ENCODE measurements at places on chromosomes 6 and 20. TPM values are rescaled to one million over a fixed set of nuclear protein-coding genes. Genes with fewer than 3 reads are reported as not detected.

The TP53TG5 gene
- polyA plus RNA-seq, result 0.27 TPM

The HLA-DMB gene
- polyA plus RNA-seq, result 1,346 TPM

The PAK5 gene
- polyA plus RNA-seq, result not detected

The DSE gene
- 6.9 TPM for polyA plus RNA-seq

The FOXQ1 gene
- polyA plus RNA-seq, result not detected

The RWDD2A gene
- 4.1 TPM for polyA plus RNA-seq

The MAS1L gene
- polyA plus RNA-seq, result not detected

The TRIM10 gene
- not detected for polyA plus RNA-seq

The LY6G6F gene
- 1.8 TPM for polyA plus RNA-seq

The ID4 gene
- not detected for polyA plus RNA-seq

The WRNIP1 gene
- 36.4 TPM for polyA plus RNA-seq

The RNF39 gene
- not detected for polyA plus RNA-seq

The STX11 gene
- 2.8 TPM for polyA plus RNA-seq

The TRAPPC3L gene
- 0.24 TPM for polyA plus RNA-seq

The EMILIN3 gene
- not detected for polyA plus RNA-seq

The ECT2L gene
- polyA plus RNA-seq, result 0.11 TPM

The NKX2-2 gene
- not detected for polyA plus RNA-seq

The RNF182 gene
- polyA plus RNA-seq, result not detected

The HLA-DQA2 gene
- polyA plus RNA-seq, result 164 TPM

The SEMG1 gene
- not detected for polyA plus RNA-seq

The CFB gene
- not detected for polyA plus RNA-seq

The SAMD5 gene
- not detected for polyA plus RNA-seq

The GSTA1 gene
- polyA plus RNA-seq, result not detected

The UBE2C gene
- polyA plus RNA-seq, result not detected

The CGA gene
- polyA plus RNA-seq, result not detected

The SYCP2 gene
- 0.10 TPM for polyA plus RNA-seq

The EPPIN gene
- polyA plus RNA-seq, result not detected

The PPP1R3G gene
- not detected for polyA plus RNA-seq

The BPHL gene
- 10.2 TPM for polyA plus RNA-seq

The SLC35F1 gene
- not detected for polyA plus RNA-seq

The TMEM151B gene
- polyA plus RNA-seq, result not detected

The MUCL3 gene
- not detected for polyA plus RNA-seq

The HLA-A gene
- polyA plus RNA-seq, result 1,776 TPM

The PNISR gene
- 119 TPM for polyA plus RNA-seq

The CDH4 gene
- polyA plus RNA-seq, result not detected

The SIRPA gene
- not detected for polyA plus RNA-seq

The PKIB gene
- polyA plus RNA-seq, result not detected

The ZNF337 gene
- 0.77 TPM for polyA plus RNA-seq

The CDSN gene
- not detected for polyA plus RNA-seq

The TUBB2B gene
- polyA plus RNA-seq, result not detected

The ZHX3 gene
- polyA plus RNA-seq, result 8.3 TPM
